Bone marrow (tissue), 2 donors: ENCODE measurements at places on chromosomes 5 and 9.

DNA sequence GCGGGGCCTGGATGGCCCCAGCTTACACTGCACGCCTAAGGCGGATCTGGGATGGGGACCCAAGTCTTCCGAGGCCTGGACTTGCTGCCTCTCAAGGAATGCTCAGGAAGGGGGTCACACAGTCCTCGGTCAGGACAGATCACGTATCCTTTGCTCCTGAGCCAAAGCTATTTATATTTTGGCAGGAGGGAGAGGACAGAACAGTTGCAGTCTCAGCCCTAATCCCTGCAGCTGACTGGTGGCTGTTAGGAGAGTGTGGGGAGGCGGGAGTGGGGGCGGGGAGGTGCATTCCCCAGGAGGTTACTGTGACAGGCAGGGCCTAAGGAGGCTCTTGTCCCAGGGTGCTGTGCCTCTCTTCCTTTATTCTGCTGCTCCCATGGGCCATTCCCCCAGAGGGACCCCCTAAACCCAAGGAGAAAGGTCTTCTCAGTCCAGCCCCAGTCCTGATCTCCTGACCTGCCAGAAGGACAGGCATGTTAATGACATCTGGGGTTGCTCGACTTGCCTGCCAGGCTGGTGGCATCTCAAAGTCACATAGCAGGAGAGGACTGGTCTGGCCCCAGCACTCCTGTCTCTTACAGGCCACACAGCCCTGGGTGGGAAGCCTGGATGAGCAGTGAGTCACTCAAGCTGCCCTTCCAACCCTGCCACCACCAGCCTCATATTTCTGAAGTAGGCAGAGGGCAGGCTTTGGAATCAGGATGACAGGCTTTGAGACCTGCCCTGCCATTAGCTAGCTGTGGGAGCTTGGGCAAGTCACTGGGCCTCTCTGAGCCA is 51.9 kb downstream of the COL27A1 start:
- no peak for DNase-seq

DNA sequence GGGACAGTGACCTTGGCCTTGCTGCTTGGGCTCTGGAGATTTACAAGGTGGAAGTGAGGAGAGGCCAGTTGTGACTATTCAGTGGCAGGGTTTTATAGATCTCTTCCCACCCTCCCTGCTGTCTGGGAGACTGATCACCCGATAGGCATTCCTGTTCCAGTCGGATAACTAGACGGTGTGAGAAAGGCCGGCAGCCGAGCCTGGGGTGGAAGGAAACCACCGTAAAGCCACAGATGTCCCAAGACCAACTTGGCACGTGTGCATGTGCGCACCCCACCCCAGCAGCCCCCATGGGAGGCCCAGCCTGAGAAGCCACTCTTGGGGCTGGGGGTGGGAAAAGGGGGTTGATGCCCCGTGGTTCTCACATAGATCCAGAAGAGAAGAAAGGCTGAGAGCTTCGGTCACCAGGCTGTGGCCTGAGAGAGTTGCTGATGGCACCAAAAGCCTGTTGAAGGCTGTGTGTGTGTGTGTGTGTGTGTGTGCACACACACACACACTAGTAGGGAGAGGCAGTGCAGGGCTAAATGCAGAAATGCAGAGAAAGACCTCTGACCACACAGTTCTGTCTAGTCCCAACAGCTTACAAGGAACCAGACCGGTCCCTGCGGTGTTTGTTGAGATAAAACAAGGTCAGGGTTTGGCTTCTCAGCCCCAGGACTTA is 225.8 kb downstream of the FANCC start:
- DNase-seq = no peak

GRCh38 chr5:11319836-11320580 is 559.0 kb upstream of the DAP start:
- no peak for DNase-seq

GRCh38 chr9:23447166-23447565 is 378.9 kb downstream of the ELAVL2 start:
- DNase-seq = no peak

DNA sequence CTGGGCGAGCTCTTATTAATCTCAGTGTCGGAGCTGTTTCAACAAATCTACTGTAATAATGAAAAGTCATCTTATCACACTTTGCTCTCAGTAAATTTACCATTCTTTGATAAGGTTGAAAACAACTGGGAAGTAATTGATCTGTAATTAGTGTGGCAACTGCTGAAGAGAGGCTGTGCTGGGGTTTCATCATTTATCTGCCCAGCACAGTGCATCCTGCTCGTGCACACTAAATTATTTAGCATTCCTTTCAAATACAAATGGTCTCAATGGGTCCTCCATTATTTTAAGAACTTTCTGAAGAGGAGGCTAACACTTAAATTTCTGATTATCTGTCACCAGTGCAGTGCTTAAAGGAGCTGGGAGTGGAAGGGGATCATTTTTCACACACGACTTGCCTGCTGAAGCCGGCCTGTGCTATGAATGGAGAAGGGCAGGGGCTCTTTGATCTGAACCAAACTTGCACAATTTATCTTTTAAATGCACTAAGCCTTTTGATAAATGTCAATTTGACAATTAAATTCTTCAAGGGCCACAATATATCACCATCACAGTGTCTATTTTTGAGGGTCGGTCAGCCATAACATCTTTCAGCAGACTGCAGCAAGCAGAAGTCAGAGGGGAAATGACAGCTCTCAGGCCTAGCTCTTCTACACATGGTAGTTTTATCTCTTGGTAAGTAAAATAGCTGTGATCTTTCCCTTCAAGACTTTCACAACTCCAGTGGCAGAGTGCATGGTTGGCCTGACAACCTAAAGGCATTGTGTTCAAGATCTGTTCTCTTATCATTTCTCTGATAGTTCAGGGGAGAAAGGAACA is 106.4 kb upstream of the EFNA5 start:
- DNase-seq = no peak
